DMS79 treated with DMSO at 0.1 percent for 48 hours (cell line): ENCODE measurements at places on chromosomes 7 and 10.

- no peak for DNase-seq
Observed at GRCh38 chr7:155202106-155202871, 95.4 kb upstream of the INSIG1 start.

- no peak for DNase-seq
Observed at GRCh38 chr10:101643546-101643945, 51.4 kb downstream of the FBXW4 start.

- DNase-seq, result no peak
Observed at GRCh38 chr7:135217645-135218509, 6.6 kb upstream of the WDR91 start.

DNA sequence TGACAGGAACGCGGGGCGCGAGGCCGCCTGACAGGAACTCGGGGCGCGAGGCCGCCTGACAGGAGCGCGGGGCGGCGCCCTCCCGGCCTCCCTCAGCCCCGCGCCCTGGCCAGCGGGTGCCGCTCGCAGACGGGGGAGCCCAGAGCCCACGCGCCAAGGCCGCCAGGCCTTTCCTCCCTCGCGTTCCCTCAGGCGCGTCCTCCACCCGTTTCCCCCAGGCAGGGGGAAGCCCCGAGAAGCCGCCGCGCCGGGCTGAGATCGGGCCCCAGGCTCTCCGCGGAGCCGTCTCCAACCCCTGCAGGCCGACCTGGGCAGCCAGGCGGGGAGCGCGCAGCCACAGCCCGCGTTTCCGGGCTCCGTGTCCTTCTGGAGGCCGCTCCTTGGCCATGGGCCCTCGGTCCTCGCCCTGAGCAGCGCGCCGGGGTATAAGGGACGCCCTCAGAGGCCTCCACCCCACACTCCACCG is 17.7 kb downstream of the PTPRN2 start:
- no peak for DNase-seq

- no peak for DNase-seq
Observed at GRCh38 chr7:158666401-158666800, 38.2 kb downstream of the NCAPG2 start.

GRCh38 chr7:105792488-105793370 is 83.7 kb downstream of the ATXN7L1 start:
- no peak for DNase-seq

DNA sequence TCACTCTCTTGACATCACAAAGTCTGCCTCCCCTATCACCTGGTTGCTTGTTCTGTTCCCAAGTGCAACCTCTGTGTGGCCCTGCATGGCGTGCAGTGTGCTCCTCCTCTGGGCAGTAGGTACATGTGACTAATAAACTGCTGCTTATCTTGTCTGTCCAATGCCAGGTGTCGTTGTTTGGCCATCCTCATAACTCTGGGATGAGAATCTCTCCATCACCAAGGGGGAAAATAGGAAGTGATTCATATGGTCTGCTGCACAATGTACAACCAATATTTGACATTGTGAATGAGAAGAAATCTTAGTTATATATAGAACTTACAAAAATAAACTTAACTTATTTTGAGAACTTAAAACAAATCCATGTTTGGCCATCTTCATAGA is 135.2 kb downstream of the INHBA start:
- DNase-seq, result no peak

- no peak for DNase-seq
Observed at GRCh38 chr10:79375321-79376077, 28.2 kb downstream of the PPIF start.

GRCh38 chr7:46606761-46607160 is 685.7 kb upstream of the IGFBP3 start:
- DNase-seq, result no peak

DNA sequence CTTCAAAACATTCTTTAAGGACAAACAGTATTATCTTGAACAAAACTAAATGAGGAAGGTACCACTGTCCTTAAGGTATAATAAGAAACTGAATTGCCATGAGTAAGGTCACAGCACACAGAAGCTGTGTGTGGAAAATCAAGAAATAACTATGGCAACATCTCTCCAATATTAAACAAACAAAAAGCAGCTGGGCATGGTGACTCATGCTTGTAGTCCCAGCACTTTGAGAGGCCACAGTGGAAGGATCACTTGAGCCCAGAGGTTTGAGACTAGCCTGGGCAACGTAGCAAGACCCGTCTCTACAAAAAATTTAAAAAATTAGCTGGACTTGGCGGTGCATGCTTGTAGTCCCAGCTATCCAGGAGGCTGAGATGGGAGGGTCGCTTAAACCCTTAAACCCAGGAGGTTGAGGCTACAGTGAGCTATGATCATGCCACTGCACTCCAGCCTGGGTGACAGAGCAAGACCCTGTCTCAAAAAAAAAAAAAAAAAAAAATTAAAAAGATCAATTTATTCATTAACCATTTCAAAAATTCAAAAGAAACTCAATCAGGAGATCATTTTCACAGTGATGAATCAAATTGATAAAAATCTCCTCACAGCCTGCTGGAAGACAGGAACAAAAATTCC is 195.4 kb downstream of the SKIDA1 start:
- no peak for DNase-seq

- no peak for DNase-seq
Observed at GRCh38 chr10:82661701-82662100, 786.7 kb downstream of the NRG3 start.

DNA sequence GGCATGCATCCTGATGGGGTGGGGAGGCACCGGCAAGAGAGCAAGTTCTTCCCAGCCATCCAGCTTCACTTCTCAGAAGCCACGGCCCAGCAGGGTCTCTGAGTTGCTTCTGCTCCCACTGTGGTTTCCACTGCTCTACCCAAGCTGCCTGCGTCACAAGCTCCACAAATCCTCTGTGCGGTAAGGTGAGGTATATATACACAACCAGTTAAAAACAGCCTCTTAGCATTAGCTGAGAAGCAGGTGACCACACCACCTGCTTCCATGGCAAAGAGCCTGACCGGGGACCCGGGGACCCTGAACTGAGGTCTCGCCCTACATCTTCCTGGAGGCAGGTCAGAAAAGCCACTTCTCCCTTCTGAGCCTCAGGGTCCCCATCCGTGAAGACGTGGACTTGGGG is 46.9 kb upstream of the NPFFR1 start:
- no peak for DNase-seq

GRCh38 chr10:89377705-89378637 is at the start of gene IFIT1B:
TSS of gene IFIT1B (plus strand) at chr10:89378056. CDS start at chr10:89378136, 80 bp downstream.
- no peak for DNase-seq

DNA sequence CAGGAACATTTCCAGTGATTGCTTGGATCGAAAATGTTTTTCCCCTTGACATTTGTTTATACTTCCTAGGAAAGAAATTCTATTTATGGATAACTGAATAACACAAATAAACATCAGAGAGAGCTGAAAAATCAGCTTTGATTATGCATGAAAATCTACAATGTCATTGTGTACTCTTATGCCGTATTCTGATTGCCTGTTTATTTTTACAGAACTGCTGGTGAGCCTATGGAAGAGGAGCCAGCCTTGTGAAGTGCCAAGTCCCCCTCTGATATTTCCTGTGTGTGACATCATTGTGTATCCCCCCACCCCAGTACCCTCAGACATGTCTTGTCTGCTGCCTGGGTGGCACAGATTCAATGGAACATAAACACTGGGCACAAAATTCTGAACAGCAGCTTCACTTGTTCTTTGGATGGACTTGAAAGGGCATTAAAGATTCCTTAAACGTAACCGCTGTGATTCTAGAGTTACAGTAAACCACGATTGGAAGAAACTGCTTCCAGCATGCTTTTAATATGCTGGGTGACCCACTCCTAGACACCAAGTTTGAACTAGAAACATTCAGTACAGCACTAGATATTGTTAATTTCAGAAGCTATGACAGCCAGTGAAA is 121.5 kb downstream of the TWIST1 start:
- no peak for DNase-seq

DNA sequence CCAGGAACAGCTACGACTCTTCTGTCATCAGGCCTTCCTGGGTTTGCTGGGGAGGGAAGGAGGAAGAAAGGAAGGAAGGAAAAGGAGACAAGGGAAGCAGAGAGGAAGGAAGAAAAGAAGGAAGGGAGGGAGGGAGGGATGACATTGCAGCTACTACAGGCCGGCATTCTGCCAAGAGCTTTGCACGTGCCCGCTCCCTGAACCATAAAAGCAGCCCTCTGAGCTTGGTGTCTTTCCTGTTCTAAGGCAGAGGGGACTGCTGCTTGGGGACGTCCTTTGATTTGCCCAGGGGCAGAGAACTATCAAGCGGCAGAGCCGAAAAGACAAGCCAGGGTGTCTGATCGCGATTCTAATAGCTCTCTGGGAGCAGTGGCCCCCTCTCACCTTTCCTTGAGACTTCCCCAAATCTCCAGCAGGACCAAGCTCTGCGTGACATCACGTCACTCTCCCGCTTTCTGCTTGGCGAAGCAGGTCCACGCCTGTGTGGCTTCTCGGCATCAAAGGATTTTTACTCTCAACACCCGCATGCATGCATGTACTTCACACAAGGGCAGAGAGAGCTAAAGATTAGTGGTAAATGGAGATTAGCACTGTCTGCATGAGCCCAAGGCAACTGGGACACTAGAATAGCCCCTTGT is 167.8 kb upstream of the AUTS2 start:
- peak; percentile 64 for DNase-seq

DNA sequence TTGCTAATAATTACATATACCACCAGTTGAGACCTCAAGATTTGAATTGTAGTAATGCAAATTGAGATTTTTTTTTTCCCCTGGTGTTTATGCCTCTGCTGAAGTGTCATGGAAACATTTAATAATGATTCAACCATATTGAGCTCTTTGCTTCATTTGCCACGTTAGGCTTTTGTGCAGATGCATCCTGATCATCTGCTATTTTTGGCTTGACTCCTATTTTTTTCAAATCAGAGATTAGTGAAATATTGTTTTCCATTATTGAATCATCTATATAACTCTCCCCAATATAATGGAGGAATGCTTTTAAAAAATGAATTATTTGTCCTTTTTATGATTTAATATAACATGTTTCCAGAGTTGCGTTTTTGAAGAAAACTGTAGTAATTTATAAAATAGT is 115.1 kb downstream of the SRI start:
- DNase-seq, result no peak

DNA sequence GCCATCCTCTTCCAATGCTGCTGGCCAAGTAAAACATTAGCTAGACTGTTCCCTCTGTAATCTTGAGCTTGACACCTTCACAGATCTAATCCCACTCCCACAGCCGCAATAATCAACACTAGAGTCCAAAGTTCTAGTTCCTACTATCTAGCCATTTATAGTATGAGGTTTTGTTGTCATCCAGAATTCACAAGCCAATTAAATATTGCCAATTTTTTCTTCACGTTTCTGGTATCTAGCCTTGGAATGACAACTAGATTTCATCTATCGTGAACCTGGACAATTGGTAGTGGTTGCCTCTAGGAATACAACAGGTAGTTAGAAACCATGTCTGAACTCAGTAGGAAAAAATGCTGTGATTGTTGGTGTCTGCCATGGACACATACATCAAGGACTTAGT is 10.4 kb downstream of the WASL start:
- no peak for DNase-seq

DNA sequence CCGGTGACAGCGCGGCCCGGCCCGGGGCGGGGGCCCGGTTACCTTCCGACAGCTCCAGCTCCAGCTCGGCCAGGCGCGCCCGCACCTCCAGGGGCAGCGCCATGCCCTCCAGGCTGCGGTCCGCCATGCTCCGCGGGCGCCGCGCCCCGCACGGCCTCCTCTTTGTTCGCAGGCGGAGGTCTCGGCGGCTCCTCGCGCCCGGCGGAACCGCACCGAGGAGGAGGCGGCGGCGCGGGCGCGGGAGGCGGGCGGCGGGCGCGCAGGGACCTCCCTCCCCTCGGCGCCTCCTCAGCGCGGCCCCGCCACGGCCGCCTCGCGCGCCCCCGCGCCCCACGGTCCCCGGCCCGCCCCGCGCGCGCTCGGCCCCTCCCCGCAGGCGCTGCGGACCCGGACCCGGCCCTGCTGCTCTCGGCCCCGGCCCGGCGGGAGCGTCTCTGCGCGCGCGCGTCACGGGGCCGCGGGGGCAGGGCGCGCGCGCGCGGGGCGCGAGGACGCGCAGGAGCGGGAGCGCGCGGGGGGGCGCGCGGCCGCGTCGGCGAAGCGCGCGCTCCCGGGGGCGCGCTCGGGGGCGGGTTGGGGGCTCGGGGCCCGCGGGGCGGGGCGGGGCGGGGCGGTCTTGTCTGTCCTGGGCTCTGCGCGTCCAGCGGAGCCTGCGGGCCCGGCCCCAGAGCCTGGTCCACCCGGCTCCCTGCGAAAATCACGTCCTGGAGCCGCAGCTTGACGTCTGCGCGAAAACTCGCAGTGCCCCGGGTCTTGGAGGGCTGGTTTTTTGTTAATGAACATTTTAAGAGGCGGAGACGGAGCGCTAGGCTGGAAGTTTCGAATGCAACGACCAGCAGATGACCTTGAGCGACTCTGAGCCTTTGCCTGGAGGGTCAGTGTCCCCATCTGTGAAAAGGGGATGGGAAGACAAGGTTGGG is at the start of gene DIP2C:
DIP2C (minus strand) TSS at position 217 of the 920 bp plus-strand sequence; CDS start at position 127, 90 bp downstream.
- DNase-seq, result peak; percentile 7

- DNase-seq, result no peak
Observed at GRCh38 chr10:102523250-102524029, 19.7 kb downstream of the SUFU start.

DNA sequence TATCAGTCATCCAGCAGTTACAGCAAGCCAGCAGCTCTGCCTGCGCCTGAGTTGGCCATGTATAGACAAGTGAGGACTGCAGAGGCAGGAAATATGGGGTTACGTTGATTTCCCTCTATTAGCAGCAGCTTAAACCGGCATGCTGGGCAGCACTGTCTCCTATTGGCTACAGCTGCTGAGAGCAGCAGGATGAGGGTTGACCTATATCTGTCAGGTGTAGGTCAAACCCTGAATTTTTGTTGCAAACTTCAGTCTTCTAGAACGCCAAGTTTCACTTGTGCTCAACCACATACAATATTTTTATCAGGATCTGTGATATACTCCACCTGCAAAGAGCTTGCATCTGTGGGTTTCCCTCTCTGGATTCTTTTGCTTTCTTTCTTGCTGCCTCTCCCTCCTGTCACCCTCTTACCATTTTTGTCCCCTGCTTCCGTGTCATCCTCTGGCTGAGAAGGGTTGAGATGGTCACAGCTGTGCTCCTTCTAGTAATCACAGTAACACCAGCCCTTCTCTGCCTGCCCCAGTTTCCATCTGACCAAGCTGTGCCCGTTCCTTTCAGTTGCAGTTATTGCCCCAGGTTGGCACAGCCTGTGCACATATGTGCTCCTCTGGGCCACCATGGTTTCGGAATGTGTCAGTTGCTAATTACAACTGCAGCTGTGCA is 23.8 kb upstream of the GLCCI1 start:
- no peak for DNase-seq

DNA sequence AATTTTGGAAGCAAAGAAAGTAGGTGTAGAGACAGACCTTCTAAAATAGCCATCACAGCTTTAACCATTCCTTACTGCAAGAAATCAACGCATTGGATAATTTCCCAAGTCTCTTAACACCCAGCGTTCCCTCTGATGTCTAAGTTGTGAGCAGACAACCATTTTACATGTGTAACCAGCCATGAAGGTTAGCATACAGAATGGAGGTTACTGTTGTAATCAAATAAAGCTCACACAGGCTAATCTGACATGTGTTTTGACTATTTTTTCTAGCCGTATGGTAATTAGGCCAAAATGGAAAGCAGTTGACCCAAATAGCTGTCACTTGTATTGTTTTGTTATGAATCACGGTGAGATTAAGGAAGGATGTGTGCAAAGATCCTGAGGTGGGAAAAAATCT is 336.4 kb downstream of the RNLS start:
- DNase-seq, result no peak

GRCh38 chr7:115812794-115813193 is 217.8 kb downstream of the TFEC start:
- DNase-seq, result no peak
